Activated CD4-positive, alpha-beta T cell treated with anti-CD3 and anti-CD28 coated beads, Interleukin-2, amount 10 ng/mL, durations not matched to agents 24 days and 14 days (primary cell): ENCODE measurements at places on chromosomes 1 and 21. TPM values are rescaled to one million over a fixed set of nuclear protein-coding genes. Genes with fewer than 3 reads are reported as not detected.

- no peak for DNase-seq
Observed at GRCh38 chr1:8660411-8660828, 157.0 kb downstream of the RERE start.

The PCBP3 gene
- total RNA-seq: 7.5 and 9.7 TPM in 2 replicates

- no peak for DNase-seq
Observed at GRCh38 chr1:176051902-176052518, 155.1 kb downstream of the COP1 start.

DNA sequence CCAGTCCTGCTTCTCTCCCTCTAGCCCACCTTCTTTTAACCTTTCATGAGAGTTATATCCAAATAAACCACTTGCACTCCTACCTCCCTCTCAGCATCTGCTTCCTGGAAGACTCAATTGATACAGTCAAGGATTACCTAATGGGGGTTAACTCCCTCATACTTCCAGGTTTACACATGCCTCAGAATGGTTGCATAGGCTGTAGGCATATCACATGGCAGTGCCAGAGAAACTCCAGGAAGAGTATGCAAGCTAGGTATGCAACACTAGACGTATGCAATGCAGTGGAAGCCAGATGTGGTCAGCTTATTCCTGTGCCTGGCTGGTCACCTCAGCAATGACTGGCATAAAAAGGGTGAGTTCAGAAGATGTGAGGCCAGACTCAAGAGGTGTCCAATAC, 32.7 kb upstream of the VANGL1 start:
- peak; percentile 28 for DNase-seq

GRCh38 chr1:10229903-10230302, 19.5 kb downstream of the KIF1B start:
- DNase-seq: no peak

DNA sequence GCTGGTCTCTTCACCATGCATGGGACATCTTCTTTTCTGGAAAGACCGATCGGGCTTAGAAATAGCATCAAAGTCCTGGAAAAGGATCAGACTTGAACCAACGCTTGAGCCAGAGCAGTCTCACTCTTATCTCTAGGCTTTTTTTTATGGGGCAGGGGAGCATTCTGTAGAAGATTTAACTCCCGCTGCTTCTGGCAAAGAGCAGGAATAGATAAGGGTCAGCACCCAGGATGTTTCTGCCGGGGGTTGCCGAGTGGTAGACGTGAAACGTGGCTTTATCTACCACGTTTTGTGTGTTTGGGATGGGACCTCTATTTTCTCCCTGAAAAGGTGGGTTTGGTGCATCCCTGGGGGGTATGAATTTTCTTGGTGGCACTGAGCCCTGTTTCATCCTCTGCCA, 18.8 kb downstream of the SPSB1 start:
- DNase-seq: no peak

DNA sequence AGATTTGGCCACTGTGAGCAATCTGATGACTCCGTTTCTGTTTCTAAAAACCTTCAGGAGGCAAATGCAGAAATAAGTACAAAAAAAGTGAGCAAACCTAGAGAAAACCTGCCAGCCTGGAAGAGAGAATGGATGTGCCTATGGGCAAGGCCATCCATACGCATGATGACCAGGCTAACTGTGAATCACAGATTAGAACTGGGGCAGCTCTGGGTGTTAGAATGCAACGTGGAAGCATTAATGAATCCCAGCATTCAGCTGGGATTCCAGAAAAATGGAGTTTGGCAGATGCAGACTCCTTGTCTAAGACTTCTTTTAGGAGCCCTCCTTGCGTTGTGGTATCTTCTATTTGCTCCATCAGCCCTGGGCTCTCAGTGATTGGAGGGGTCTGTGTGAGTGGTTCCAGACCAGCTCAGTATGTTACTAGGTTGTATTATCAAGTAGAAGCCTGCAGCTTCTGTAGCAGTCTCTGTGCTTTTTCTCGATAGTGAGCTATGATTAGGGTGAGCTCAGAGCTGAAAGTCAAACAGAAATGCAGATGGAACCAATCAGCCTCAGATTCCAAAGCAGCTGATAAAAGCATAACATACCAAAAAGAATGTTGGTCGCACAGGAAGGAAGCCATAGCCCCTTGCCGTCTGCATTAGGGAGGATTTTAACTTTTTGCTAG, 154.0 kb downstream of the PSMG1 start:
- DNase-seq: no peak

- no peak for DNase-seq
Observed at GRCh38 chr1:232227306-232227705, 402.6 kb downstream of the SIPA1L2 start.

DNA sequence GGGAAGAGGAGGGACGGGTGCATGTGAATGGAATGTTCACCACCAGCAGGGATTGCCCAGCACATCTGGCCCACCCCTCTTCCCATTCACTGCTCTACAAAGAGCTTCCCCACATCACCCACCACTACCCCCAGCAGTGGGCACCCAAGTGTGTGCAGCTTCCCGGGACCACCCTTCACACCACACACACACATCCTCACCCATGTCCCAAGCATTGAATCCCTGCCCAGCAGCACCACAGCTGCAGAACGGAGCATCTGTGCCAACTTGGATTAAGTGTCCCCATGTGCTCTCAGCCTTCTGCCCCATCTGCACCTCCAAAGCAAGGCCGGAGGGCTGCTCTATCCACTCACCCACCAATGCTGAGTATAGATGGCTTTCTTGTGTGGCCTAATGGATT, 141.4 kb downstream of the PSMG1 start:
- DNase-seq: no peak

DNA sequence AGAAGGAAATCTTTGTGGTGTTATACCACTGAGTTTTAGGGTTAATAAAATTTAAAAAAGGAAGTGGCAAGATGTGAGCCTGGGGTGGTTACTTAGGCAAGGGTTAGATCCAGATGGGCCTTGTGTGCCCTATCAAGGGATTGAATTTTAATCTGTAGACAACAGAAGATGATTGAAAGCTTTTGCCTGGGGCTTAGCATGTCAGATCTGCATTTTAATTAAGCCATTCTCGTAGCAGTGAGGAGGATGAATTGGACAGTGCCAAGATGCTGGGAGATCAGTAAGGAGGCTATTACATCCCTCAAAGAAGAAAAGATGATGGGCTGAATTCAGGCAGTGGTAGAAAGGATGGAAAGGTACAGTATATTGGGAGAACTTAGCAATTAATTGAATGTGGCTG, 42.3 kb downstream of the HMGB4 start:
- no peak for DNase-seq
